ENCODE measurements at places on chromosomes 11 and 22. TPM values are rescaled to one million over a fixed set of nuclear protein-coding genes. Genes with fewer than 3 reads are reported as not detected.

GRCh38 chr11:63417174-63417852 lies 47.7 kb downstream of the SLC22A9 start:
- no peak overlapping the region for H3K27ac ChIP-seq
- H3K4me1 ChIP-seq: peaks cover 10% of the 10 kb centered on the region
- H3K27me3 ChIP-seq: no peaks in the 10 kb centered on the region

- H3K36me3 ChIP-seq: no peaks in the 10 kb centered on the region
- no peak overlapping the region for H3K27ac ChIP-seq
- DNase-seq: no peak
Observed at GRCh38 chr11:33379947-33380346, 122.8 kb downstream of the HIPK3 start.

Gene PLAAT5
- not detected for total RNA-seq

GRCh38 chr22:44583061-44583760 lies 85.2 kb upstream of the RTL6 start:
- no peaks in the 10 kb centered on the region for H3K4me1 ChIP-seq
- no peaks in the 10 kb centered on the region for H3K36me3 ChIP-seq
- DNase-seq: no peak
- H3K27ac ChIP-seq: no peak overlapping the region
- no peaks in the 10 kb centered on the region for H3K27me3 ChIP-seq
- H3K4me3 ChIP-seq: no peak overlapping the region

Measured in CD4-positive, alpha-beta memory T cell (primary cell).